ENCODE measurements at places on chromosomes 6 and 20.

GRCh38 chr6:26158076-26158580 lies 70.9 kb downstream of the HFE start:
- peak; percentile 90 for DNase-seq

DNA sequence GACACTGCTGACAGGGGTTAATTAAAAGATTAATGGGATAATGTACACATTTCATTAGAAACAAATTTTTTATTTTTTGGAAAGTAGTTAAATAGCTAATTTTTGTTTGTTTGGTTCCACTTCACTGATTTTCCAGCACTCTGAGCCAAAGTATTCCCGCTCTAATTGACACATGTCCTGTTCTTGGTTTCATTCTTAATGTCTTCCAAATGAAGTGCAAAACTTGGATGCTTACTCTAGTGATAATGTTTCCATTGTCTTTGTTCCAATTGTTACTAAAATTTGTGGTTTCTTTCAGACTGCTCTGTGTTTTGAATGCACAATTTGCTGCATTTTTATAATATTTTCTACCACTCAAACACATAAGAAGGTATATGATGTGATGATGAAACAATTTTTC lies 794.3 kb downstream of the PHF3 start:
- no peak for DNase-seq

GRCh38 chr20:46683939-46684750 lies 5.1 kb downstream of the TP53RK start:
- DNase-seq, result no peak

- no peak for DNase-seq
These were observed 1.3 kb upstream of the RUNX2 start for GRCh38 chr6:45326698-45327417.

DNA sequence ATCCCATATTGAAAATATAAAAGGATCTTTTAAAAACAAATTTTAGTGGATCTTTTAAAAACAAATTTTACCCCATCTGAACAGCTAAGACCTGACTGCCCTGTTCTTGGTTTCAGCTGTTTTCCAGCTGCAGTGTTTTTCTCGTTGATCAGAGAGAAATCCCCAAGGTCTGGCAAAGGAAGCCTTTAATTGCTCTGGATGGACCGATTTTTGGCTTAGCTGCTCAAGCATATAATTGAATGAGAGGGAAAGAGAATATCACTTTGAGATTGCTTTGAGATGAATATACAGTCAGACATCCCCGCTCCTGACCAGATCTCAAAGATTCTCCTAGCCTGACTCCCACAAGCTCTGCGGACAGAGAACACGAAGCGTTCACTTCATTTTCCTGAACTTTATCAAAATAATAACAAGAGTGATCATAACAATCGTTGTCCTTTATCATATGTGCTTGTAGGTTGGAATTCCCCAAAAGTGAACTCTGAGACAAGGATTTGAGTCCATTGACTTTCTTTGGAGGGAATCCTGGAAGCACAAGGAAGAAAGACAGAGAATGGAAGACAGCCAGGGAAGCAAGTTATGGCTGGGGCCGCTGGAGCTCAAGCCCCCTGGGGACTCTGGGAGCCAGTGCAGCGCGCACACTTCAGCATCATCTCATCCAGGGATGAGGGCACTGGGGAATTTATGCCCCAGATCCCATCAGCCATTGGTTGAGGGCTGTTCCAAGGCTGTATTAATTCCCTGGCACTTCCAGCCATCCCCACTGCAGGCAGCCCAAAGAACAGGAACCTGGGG lies 101.3 kb downstream of the SNX5 start:
- DNase-seq, result no peak

DNA sequence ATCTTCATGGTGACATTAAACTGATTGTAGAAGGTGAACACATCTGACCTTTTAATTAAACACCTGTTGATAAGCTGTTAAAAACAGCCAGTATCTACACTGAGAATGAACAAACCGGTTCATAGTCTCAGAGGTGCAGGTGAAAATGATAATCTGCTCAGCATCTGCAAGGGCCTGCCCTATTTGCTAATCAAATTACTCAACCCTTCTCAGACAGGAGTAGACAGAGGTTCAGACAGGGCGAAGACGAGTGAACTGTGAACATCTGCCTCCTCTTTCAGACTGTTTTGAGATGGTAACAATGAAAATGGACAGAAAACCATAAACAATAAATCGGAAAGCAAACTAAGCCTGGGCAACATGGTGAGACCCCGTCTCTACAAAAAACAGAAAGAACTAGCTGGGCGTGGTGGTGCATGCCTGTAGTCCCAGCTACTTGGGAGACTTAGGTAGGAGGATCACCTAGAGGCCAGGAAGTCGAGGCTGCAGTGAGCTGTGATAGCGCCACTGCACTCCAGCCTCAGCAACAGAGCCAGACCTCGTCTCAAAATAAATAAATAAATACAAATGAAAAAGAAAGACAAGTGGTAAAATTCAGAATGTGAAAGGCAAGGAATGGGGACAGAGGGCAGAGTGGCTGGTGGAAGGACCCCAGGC lies 55.9 kb downstream of the NINL start:
- DNase-seq, result no peak

DNA sequence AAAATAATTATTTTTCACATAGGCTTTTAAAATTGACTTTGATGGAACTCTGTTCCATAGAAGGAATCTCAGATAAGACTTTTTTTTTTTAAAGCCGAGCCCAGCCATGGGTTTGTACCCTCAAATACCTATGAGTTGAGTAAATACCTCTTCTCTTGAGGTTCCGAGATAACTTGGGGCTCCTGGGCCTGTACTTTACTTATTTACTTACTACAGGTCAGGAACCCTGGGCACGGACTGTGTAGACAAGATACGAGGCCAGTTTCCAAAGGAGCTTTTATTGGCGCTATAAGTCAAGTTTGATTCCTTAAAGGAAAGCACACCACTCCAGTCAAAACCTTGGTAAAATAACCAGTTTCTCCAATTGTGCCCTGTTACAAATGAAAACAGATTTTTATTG lies 7.5 kb downstream of the AFG1L start:
- no peak for DNase-seq

DNA sequence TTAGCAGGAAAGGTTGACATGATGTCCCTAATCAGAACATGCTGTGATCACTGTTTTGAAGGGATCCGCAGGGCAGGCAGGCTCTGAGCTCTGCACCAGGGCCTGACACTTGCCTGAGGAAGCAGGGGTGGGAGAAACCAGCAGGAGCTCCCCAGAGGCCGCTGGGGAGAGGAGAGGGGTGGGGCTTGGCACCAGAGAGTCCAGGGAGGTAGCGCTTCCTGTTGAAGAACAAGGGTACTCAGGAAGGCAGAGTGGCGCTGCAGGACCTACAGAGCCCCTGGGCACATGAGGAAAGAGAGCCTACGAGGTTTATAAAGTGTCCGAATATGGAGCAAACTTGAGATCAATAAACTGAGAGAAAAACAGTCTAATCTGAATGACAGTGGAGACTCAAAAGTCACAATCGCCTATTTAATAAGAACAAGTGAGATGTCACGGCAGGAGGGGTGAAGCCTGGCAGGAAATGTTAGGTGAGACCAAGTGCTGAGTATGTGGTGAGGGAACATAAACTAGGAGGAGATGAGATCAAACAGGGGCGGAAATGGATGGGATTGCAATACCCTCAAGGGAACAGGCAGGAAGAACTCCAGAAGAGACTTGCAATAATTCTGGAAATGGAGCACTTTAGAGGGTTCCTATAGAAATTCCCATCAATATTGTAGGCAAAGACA lies 5.8 kb upstream of the TBXT start:
- no peak for DNase-seq

DNA sequence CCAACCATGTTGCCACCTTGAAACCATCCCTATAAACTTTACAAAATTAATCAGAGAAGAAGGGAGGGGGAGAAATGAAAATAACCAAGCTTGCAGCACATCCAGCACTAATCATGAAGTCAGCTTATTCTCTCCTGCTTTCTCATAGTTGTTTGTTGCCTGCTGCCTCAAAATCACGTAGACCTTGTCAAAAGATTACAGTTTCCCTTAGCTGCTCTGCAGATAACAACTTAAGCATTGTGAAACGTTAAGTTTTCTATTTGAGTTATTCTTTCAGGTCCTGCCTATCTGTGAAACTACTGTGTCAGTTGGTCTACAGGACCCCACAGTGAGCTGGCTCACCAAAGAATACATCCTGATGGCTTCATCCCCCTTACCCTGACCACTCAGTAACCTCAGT lies 32.9 kb downstream of the SLC17A4 start:
- no peak for DNase-seq

DNA sequence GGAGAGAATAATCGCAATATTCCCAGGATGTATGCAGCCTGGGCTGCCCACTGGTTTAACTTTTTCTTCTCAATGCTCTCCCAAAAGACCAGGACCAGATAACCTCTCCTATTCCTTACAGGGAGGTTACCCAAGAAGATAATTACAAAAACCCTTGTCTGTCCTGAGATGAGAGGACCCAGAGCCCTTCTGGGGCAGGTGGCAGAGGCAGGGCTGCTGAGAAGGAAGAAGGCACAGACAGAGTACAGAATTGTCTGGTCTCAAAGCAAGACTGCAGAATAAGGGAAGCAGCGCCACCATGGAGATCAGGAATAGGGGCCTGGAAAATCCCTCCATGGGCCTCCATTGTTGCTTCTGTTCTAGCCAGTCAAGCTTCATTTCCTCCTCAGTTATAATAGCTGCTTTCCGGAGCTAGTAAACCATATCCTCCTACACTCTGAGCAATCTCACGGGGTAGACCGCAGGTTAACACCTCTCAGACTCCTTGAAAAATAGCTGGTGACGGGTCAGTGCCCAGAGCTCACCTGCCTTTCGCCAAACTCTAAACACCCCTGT lies 463 bp upstream of the HLA-DMB start:
- DNase-seq, result peak; percentile 49

- DNase-seq, result no peak
These were observed 168.4 kb downstream of the MMS22L start for GRCh38 chr6:97114645-97115044.

DNA sequence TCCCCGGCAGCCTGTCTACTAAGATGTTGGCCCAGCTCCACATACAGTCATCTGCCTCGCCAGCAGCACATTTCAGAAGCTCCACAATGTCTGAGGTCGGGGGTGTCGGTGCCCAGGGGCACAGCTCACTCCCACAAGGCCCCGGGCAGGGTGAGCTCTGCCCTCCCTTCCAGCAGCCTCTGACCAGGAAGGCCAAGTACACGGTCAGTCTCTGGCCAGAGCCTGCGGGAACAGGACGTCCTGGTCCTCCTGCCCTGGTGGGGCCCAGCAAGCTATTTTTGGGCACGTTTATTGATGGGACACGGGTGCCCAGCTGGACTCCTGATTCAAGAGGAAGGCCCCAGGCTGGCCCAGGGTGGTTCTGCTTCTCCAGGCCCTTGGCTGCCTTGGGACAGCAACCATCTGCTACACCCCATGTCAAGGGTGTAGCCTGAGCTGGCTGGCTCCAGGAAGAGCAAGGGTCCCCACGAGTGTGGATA lies 114.9 kb upstream of the PTPN1 start:
- DNase-seq, result no peak

GRCh38 chr6:837380-837779 lies 144.4 kb upstream of the EXOC2 start:
- DNase-seq, result no peak

GRCh38 chr6:117483004-117483644 lies 650 bp downstream of the DCBLD1 start:
- DNase-seq, result peak; percentile 49

DNA sequence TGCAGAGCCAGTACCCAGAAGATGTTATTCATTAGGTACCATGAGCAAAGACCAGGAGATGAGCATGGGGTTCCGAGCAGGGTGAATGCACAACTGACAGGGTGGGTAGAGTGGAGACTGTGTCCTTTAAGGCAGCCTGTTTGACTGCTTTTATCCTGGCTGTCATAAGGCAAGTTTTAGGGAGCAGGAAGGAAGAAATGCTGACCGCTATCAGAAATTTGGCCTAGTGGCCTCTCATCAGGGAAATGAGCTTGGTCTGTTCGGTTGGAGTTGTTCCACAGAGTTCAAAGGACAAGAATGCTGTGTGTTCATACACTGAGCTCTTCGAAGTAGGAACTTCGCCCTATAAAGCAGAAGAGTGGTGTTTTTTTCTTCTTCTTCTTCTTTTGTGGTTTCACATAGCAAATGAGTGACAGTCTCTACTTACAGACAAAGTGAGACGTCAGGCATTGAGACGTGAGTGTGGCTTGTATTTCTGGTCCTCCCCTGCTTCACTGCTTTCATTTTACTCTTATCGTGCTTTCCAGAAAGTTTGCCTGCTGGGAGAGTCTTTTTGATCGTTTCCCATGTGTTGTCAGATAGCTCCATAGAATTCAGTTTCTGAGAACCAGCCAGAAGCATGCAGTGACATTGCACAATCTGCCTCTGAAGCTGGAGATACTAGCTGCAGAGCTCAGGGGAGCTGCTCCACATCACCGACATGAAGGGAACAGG lies at the start of gene CASS4:
Gene CASS4 (plus strand): TSS at position 502 of the 714 bp plus-strand sequence. CDS start 199 bp downstream, at position 701.
- DNase-seq, result peak; percentile 47

DNA sequence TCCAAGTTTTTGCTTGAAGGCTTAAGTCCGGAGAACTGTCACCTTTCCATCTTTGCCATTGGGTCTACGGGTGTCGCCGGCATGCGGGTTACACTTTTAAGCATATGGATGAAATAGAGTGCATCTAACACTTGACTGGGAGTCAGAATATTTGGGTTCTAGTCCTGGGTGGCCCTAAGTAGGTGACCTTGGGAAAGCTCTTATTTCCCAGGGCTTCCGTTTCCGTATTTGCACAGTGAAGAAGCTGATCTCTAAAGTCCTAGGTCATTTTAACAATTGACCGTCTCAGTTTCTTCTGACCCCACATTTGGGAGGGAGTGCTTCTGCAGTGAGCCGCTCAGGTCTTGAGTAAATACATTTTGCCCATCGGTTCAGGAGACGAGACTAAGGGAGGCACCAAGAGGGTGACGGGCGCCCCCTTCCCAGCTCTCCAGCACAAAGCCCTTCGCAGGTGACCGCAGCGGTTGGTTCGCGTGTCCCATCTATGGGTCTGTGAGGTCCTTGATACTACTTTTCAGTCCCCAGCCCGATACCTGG lies 651 bp upstream of the BLTP3A start:
- no peak for DNase-seq

- no peak for DNase-seq
These were observed 439.8 kb upstream of the JARID2 start for GRCh38 chr6:14806101-14806500.

DNA sequence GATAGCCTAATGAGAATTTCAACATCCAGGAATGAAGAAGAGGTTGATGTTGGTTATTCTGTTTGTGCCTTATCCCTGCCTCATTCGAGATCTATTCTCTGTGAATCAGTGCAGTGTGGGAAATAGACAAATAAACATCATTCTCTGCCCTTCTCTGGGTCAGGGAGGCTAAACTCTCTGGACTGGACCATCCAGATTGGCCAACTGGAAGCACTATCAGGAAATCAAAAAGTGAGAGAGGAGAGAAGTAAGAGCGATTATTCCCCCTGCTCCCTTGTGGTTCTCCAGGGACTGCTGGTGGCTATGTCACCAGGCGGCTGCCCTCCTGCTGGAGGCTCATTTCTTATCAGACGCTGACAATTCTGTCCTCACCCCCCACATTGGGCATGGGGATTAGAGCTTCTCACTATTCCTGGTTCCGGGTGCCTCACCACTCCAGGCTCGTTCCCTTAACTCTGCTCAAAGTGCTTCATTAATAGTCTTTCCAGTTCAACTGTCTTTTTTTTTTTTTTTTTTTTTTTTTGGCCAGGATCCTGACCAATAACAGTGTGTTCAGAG lies 201.7 kb upstream of the RREB1 start:
- DNase-seq, result no peak

- DNase-seq, result no peak
These were observed 56.2 kb upstream of the BTBD3 start for GRCh38 chr20:11861479-11861878.

GRCh38 chr20:24895898-24896658 lies 53.0 kb upstream of the CST7 start:
- no peak for DNase-seq
